H9 (cell line): ENCODE measurements at places on chromosomes 6 and 20. TPM values are rescaled to one million over a fixed set of nuclear protein-coding genes. Genes with fewer than 3 reads are reported as not detected.

DNA sequence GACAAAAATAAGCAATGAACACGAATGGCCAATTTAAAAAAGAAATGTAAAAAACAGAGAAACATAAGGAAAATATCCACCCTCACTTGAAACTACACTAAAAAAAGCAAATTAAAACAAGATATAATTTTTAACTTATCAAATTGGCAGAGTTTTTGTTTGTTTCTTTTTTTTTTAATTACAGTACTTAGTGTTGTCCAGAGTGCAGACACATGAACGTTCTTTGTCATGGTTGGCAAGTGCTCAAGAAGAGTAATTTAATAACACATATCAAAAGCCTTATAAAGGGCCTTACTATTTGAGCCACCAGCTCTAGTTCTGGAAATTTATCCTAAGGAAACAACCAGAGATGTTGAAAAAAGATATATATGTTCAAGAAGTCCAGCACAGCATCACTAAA lies 142.3 kb downstream of the ATXN1 start:
- no peak for DNase-seq

DNA sequence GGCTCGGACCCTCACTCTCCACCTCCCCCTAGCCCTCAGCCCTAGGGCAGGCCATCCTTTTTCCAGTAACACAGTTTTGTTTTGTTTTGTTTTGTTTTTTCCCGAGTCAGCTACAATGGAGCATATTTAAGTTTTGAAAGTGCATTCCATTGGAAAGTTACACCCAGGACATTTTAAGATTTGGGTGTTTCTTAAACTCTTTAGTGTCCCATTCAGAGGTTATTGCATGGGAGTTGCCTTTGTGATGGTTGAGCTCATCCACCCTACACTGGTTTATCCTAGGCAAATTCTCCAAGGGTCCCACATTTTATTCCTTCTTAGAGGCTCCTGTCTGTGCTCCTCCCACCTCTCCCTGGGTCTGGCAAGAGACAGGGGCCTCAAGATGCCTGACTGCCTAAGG lies 58.9 kb downstream of the THBS2 start:
- no peak for DNase-seq

GRCh38 chr6:161908872-161909271 lies 635.0 kb upstream of the AGPAT4 start:
- no peak for DNase-seq

DNA sequence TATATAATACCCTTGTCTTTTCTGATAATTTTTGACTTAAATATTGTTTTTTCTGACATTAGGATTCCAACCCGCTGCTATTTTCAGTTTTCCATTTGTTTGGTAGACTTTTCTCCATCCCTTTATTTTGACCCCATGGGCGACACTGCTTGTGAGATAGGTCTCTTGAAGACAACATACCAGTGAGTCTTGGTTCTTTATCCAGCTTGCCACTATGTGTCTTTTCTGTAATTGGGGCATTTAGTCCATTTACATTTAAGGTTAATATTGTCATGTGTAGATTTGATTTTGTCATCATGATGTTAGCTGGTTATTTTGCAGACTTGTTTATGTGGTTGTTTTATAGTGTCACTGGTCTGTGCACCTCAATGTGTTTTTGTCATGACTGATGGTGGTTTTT lies 67.7 kb upstream of the IRAK1BP1 start:
- DNase-seq = no peak

The EYA2 gene
- total RNA-seq = 0.68 and 0.74 TPM in 2 replicates

The IFT52 gene
- total RNA-seq = 44.5 and 45.5 TPM in 2 replicates

The GNAS-AS1 gene
- 8.6 and 11.3 TPM in 2 replicates for total RNA-seq
